RCC 7860 (cell line): ENCODE measurements at places on chromosomes 2 and 18.
A peak's percentile ranks its signal among the peaks of the same experiment; 100 is the strongest.

DNA sequence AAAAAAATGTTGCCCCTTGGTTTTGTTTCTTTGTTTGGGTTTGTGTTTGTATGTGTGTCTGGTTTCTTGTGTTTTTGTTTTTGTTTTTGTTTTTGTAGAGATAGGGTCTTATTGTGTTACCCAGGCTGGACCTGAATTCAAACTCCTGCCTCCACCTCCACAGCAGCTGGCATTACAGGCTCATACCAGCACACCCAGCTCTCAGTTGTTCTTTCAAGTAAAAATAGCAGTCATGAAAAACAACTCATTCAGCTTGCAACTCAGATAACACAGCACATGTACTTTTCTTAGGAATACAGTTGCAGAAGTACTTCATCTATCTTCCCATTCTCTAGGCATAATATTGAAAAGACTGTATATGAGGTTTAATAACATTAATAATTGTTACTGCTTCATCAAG, 37.0 kb downstream of the ZC3H8 start:
- no peak for DNase-seq

- DNase-seq: no peak
These were observed 76.7 kb downstream of the FAM210A start for GRCh38 chr18:13649397-13650390.

- no peak for DNase-seq
These were observed 50.7 kb upstream of the LINC00305 start for GRCh38 chr18:64199581-64199980.

DNA sequence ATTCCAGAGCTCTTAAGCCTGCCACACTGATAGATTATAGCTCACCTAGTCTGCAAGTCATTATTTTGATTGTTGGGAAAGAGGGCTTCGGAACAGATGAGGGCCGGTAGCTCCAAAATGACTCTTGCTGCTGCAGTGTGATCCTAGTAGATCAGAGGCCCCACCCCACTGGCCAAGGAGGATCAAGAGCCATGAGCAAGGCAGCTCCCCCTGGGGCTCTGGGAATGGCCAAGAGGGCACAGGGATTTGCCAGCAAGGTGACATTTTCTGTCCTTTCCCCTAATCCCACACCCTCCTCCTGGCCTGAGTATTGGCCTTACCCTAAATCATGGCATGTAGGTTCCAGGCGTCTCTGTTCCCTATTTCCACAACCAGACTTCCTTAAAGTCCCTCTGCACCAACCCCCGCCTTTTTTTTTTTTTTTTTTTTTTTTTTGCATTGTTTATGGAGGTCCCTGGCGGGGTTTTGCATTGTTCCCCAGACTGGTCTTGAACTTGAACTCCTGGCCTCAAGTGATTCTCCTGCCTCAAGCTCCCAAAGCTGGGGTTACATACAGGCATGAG, 36.5 kb downstream of the EIF4E2 start:
- DNase-seq: no peak

DNA sequence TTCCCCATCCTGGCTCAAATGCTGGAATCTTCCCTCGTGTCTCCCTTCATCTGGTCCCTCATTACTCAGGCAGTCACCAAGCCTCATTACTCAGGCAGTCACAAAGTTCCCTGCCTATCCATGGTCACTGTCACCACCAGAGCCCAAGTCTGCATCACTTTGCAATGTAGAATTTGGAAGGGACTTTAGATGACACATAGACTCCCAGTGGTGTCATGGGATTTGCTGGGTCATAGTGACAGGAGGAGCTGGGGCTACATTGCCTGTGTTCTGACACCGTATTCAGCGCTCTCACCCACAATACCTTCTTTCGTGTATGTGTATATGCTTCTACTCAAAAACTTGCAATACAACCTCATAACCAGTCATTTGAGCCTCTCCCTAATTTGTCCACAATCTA, 2.1 kb upstream of the EMILIN1 start:
- DNase-seq: no peak

GRCh38 chr2:215498431-215498830, 62.6 kb upstream of the FN1 start:
- no peak for DNase-seq

DNA sequence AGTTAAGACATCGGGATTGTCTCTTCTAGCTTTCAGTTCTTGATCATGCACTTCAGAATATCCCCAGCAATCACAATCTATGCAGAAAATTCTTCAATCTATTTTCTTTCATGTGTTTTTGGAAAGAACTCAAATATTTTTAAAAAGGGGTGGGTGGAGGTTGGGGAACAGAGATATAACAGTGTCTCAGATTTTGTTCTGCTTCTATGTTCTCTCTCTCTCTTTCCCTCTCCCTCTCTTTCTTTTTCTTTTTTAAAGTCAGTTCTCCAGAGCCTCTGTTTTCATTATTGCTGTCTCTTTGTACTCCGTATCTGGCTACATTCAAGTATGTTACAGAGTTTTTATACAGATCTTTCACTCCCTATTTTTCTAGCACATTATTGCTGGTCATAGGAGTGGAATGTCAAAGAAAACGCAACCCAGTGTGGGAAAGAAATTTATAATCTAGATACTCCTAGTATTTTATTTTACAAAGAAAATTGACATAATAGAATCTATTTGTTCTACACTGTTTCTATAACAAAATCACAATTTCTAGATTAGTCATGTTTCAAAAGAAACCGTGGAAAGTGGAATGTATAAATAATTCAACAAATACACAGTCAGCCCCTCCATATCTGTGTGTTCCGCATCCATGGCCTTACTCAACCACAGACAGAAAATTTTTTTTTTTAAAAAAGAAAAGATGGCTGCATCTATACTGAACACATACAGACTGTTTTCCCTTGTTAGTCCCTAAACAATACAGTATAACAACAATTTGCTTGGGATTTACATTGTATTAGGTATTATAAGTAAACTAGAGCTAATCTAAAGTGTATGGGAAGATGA, 11.2 kb upstream of the NEMP2 start:
- DNase-seq: no peak

DNA sequence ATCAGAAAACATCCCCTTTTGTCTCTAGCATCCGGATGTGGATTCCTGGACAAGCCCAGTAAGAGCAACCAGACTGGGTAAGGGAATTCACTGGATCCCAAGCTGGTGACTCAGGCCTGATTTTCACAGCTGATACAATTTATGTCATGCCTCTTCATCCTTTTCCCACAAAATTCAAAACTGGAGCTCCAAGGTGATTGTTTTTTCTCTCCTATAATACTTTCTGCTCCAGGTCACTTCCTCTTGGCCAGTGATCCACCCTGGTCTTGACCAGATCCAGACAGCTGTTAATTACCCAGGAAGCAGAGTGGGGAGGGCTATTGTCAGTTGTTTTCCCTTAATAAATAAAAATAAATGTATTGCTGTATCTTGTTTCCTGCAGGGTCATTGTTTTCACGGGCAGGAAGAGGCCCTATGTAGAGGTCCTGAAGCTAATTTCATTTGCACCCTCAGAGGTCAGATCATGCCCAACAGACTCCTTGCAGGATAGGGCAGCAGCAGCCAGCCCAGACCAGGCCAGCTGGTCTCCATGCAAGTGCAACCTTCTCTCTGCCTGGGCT, 57.6 kb downstream of the EVA1A start:
- peak; percentile 87 for DNase-seq

- no peak for DNase-seq
These were observed 1.4 kb upstream of the PTPRM start for GRCh38 chr18:7565677-7566076.

GRCh38 chr18:79856119-79857007, 58.6 kb downstream of the KCNG2 start:
- no peak for DNase-seq
